ENCODE measurements at places on chromosomes 3 and 15. TPM values are rescaled to one million over a fixed set of nuclear protein-coding genes. Genes with fewer than 3 reads are reported as not detected.

Gene ATP8B4
- not detected for total RNA-seq

Gene MUC13
- total RNA-seq = not detected

Gene LDHAL6B
- total RNA-seq = not detected

Gene CLSTN2
- total RNA-seq = 0.07 TPM

Gene PXYLP1
- 4.5 TPM for total RNA-seq

Gene ATP10A
- total RNA-seq = under 0.01 TPM

Gene DLEC1
- total RNA-seq = 0.14 TPM

Gene C3orf49
- not detected for total RNA-seq

Gene TARS3
- total RNA-seq = 10.0 TPM

Gene ENTPD3
- total RNA-seq = 0.13 TPM

Gene LCTL
- total RNA-seq = not detected

Gene SAMD7
- total RNA-seq = not detected

Gene TERC
- total RNA-seq = 117 TPM

Gene MBNL1
- 769 TPM for total RNA-seq

Gene MYL3
- total RNA-seq = not detected

Gene C3orf70
- total RNA-seq = 2.9 TPM

Gene QRICH1
- total RNA-seq = 137 TPM

Gene MCTP2
- 0.53 TPM for total RNA-seq

Gene IL1RAP
- total RNA-seq = 15.7 TPM
